ENCODE measurements at places on chromosomes 4 and X.

GRCh38 chr4:1464581-1465171 is 58.4 kb upstream of the NKX1-1 start:
- DNase-seq, result no peak

- DNase-seq, result no peak
These were observed 332.9 kb downstream of the RAB28 start for GRCh38 chr4:13151194-13151593.

GRCh38 chr4:148447681-148448080 is 5.5 kb upstream of the NR3C2 start:
- peak; percentile 48 for DNase-seq

DNA sequence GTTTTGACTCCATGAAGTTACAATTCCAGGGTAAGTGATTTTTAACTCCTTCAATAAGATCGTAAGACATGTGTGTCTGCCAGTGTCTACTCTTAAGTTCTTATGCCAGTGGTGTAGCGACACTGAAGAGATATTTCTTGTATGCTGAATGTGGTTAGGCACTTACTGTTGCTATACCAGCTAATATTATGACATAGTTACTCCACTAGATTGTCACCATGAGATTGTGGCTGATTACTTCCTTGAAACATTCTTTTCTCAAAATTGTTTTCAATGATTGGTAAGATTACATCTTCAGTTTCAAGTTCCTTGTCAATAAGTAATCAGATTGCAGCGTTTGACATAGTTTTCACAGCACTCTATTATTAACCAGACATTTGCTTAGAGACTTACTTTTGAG is 60.6 kb upstream of the PAGE5 start:
- DNase-seq, result no peak

GRCh38 chrX:19593690-19594089 is 78.4 kb upstream of the MAP3K15 start:
- DNase-seq, result peak; percentile 36

DNA sequence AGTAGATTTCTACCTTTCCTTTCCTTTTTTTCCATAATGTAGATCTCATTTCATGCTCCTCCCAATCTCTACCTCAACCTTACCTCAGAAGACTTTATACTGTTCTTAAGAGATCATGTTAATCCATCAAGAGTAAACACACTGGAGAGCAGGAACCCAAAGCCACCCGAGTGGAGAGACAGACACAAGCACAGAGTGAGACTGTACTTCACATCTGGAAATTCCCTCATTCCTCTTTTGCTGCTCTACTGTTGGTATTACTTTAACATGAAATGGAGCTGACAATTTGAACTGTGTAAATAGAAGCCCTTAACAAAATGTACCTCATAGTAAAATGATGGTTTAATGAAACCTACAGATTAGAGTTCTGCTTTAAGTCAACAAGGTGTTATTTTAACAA is 105.7 kb upstream of the RASGEF1B start:
- DNase-seq, result no peak

- DNase-seq, result no peak
These were observed 67.2 kb upstream of the BRWD3 start for GRCh38 chrX:80876877-80877276.

DNA sequence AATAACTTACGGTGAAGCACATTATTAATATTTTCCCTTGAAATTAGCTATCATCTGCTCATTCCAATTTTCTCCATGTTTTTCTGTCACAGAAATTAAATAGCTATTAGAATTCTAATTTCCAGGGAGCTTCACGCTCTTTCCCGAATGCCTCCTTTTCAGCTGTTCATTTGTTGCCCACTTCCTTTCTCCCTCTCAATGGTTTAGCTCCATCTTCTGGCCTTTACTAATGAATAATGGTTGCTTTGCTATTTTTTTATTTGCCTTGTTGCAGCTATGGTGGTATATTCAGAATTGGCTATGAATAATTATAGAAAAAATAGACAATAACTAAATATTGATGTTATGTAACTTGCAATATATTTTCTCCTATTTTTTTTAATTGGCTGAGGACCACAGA is 70.5 kb downstream of the GRIA2 start:
- DNase-seq, result no peak

GRCh38 chr4:141913928-141914327 is 277.5 kb downstream of the IL15 start:
- DNase-seq, result no peak

DNA sequence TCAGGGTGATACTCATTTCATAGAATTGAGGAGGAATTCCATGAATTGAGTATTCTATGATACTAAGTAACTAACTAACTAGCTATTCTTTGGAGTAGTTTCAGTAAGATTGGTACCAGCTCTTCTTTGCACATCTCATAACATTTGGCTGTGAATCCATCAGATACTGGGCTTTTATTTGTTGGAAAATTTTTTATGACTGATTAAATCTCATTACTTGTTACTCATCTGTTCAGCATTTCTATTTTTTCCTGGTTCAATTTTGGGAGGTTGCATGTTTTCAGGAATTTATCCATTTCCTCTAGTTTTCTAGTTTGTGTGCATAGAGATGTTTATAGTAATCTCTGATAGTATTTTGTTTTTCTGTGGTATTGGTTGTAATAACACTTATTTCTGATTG is 70.8 kb upstream of the FREM3 start:
- no peak for DNase-seq

DNA sequence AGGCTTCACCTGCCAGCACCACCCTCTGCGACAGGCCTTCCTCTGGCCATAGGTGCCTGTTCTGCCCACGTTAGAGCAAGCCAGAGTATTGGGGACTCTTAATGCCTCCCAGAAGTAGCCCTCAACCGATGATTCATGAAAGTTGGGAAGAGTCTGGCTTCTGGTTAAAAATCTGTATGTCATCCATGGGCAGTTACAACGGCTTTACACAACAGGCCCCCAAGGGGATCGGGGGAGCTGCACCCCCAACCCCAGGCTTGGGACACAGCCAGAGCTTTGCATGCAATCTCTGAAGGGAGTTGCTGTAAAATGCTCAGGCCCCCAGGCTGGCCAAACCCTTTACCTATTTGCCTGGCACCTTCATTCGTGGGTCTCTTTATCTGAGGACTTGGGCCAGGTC is 5.4 kb upstream of the CYTL1 start:
- no peak for DNase-seq
